ENCODE measurements at places on chromosomes 3 and 15.

DNA sequence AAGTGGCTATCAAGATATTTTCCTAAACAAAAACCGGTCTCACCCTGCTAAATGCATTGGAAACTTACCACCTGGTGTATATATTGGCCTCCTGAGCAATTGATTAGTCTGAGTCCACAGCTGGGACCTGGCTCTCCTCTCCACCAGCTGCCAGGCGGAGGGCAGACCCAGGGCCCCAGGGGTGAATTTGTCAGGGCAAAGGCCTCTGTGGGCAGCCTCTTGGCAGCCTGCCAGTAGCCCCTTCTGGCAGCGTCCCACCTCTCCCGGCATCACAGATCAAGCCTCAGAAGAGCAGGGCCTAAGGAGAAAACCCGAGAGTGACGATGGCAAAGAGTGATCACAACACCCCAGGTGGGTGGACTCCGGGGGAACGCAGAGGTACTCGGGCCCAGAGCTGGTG lies 43.0 kb upstream of the IDH2 start:
- no peak for DNase-seq

- DNase-seq: no peak
Measured at GRCh38 chr3:32882603-32883025, 64.8 kb downstream of the TRIM71 start.

- peak; percentile 42 for DNase-seq
Measured at GRCh38 chr15:58410353-58410752, 21.4 kb upstream of the LIPC start.

- no peak for DNase-seq
Measured at GRCh38 chr3:55282994-55283393, 204.1 kb downstream of the WNT5A start.
